CD4-positive, alpha-beta T cell treated with Interleukin-17A for 1 hour (primary cell): ENCODE measurements at places on chromosomes 3 and 15.

- no peak for DNase-seq
These were observed 848.0 kb downstream of the TUSC7 start for GRCh38 chr3:117557464-117558090.

DNA sequence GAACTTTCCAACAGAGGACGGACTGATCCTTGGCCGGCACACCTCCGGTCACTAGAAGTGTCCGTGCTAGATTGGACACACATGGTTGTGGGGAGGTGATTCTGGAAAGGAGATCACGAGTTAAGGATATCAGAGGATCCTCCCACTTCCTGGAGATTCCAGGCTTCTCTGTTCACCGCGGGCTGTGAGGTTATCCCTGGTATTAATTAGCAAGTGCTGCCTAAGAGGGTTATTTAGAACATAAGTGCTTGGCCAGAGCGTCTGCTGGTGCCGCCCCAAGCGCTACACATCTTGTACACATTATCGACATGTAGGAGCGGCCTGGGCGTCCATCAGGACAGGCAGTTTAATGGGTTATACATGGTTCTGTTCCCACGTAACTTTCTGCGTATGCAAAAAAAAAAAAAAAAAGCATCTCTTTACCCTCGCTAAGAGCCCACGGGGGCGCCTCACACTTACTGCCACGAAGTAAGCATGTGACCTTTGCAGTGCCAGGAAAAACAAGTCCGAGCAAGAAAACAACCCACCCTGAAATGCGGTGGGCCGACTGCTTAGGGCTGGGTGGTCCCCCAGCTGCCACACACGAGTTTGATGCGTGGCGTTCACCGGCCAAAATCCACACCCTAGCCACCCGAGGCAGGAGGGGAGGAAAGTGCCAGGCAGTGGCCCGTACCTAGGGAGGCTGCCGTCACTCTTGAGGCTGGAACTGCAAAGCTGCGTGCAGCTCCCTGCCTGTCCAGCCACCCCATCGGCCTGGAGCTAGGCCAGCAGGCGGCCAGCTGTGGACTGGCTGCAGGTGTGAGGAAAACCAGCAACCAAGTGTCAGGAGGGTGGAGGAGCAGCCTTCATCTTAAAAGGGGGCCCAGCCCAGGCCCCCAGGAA lies 78.0 kb downstream of the CPN2 start:
- DNase-seq: no peak

- DNase-seq: no peak
These were observed 156.5 kb downstream of the CADPS start for GRCh38 chr3:62718515-62719320.

GRCh38 chr15:69535101-69535638 lies 82.6 kb downstream of the RPLP1 start:
- no peak for DNase-seq

- DNase-seq: no peak
These were observed 4.3 kb downstream of the TMPRSS7 start for GRCh38 chr3:112038863-112039262.

DNA sequence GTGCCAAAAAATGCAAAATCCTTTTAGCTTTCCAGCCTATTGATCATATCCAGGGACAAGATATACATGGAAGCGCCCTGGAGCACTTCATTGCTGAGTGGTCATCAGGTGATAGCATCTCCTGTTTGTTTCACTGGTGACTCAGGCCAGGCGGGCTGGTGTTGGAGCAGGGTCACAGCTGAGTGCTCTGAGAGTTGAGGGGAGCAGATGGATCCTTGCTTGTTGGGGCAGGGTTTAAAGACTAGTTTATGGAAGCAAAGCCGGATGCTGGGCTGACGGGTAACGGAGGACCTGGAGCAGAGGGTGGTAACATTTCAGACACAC lies 405.0 kb upstream of the TPM1 start:
- DNase-seq: no peak

DNA sequence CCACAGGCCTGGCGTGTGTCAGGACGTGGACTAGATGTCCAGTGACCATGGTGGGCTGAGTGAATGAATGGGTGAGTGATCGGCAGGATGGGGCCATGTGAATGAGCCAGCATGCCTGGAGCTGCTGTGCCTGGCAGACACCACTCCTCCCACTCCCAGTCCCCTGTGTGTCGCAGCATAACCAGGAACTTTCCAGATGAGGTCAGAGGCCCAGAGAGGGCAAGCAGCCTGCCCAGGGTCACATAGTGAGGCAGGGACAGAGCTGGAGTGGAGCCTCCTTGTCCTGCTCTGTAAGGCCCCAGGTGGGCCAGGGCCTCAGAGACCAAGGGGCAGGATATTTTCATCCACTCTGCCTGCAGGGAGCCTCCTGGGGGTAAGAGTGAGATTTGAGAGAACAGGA lies 6.4 kb downstream of the IQSEC1 start:
- DNase-seq: no peak

DNA sequence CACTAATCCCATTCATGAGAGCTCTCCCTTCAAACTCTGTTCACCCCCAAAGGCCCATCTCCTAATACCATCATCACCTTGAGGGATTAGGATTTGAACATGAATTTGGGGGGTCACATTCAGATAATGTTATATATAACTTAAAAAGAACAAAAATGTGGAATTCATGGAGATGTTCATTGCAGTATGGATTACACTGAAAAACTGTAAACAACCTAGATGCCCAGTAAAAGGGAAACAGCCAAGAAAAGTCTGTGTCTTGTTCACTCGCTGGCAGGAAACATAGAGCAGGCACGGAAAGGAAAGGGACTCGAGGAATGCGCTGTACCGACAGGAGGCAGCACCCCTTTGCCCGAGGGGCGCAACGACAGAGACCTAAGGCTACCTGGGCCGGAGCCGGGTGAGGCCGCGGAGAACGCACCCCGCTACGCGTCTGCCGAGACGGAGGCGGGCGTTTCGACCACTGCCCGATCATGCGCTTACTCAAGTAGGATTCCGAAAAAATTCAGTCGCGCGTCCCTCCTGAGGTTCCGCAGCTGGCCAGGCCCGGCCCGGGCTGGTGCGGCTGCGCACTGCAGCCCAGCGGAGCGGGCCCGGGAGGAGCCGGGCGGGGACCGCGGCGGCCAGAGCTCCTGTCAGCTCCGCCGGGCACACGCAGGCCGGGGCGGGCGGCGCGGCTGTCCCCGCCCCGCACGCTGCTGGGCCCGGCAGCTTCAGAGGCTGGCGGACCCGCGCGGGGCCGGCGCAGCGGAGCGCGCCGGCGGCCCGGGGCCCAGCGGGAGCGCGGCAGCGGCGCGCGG lies 862 bp upstream of the MAN2A2 start:
- DNase-seq: peak; percentile 76

DNA sequence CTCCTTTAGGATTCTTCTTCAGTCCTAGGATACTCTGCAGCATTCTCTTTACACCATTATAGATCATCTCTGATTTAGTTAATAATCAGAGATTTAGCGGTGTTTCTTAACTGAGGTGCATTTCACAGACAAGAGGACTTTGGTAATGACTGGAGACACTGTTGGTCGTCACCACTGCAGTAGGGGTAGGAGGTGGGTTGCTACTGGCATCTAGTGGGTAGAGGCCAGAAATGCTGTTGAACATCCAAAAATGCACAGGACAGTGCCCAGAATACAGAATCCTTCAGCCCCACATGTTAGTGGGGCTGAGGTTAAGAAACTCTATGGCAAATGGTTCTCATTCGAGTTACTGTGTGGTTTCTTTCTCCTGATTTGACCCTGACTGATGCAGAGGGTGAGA lies 80.4 kb upstream of the LMCD1 start:
- no peak for DNase-seq

DNA sequence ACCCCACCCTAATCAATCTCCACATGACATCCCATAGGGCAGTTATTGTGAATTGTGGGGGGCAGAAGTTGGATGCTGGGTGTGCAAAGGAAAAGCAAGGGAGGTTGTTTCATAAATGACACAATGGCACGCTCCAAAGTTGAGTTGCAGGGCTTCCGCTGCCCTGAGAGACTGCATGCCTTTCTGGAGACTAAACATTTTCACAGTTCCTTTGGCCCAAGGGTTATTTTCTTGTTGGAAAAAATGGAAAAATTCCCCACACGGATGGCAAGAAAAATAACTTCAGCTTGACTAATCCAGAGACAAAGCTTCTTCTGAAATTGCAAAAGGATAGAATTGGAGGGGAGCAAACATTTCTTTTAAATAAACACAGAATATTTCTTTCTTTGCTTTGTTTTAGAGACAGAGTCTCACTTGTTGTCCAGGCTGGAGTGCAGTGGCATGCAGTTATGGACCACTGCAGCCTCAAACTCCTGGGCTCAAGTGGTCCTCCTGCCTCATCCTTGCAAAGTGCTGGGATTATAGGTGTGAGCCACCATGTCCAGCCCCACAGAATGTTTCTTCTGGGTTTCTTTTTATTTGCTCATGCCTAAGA lies 19.1 kb upstream of the TPM1 start:
- DNase-seq: no peak

GRCh38 chr3:193231201-193231600 lies 9.8 kb upstream of the PLAAT1 start:
- DNase-seq: no peak

DNA sequence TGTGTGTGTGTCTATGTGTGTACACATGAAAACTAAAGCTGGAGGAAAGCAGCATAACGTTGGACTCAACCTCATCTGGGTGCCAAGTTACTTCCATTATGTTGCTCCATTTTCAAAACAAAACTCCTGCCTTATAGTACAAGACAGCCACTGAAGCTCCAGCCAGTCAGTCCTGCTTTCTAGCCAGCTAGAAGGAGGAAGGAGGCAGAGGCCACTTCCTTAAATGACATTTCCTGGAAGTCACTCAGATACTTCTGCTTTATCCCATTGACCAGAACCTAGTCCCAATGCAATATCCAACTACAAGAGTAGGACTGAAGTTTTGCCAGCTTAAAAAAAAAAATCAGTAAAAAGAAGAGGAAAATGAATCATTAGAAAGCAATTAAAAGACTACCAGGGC lies 31.7 kb downstream of the CADPS start:
- DNase-seq: no peak

DNA sequence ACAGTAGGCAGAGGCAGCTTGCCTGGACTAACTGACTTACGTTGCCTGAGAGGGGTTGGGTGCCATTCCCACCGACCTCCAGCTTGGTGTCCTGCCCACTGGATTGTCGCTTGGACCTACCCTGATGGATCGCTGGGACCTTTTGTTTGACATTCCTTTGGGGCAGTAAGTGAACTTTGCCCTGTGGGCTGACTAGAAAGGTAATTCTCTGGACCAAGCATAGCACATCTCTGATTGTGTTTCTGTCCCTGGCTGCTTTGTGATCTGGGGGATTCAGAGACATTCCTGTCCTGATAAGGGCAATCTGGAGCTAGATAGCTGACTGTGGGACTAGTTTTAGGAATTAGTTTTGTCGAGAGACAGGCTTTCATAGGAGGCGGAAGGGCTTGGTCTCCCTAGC lies 19.5 kb upstream of the IFT57 start:
- no peak for DNase-seq

DNA sequence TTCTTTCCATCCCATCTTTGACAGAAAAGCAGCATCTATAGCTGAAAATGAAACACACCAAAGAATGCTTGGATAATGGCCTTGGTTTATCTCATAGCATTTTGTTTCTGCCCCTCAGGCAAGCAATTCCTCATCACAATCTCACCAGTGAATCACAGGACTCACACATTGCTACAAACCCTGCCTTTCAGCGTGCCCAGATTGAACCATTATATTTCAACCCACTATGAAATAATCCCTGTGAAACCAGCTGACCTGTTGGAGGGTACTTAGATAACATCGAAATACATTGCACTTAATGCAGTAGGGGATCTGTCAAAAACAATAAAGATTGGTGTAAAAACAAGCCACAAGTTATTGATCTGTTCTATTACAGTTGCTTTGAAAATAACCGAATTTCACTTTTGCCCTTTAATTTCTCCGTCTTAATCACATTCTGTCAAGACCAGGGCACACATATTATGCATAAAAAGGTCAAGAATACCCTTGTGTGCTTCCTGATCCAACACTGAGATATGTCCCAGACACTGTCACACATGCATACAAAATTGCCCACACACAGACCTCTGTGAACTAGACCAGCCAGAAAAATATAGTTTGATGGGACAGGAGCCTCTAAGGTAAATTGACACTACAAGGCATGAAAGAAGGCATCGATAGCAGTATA lies 839.8 kb downstream of the NTRK3 start:
- no peak for DNase-seq

GRCh38 chr3:150497956-150498355 lies 48.3 kb downstream of the SERP1 start:
- DNase-seq: no peak

GRCh38 chr15:52006702-52007340 lies 12.2 kb upstream of the MAPK6 start:
- no peak for DNase-seq
